ENCODE measurements at places on chromosomes 12 and 14.

DNA sequence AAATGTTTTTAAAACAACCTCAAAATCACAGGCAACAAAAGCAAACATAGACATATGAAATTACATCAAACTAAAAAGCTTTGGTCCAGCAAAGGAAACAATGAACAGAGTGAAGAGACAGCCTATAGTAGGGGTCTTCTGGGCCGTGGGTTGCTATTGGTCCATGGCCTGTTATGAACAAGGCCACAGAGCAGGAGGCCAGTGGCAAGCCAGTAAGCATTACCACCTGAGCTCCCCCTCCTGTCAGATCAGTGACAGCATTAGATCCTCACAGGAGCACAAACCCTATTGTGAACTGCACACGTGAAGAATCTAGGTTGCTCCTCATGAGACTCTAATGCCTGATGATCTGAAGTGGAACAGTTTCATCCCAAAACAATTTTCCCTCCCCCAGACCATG lies 174.0 kb downstream of the DIO2 start:
- DNase-seq, result no peak

GRCh38 chr12:6784761-6785160 lies 4.6 kb upstream of the CD4 start:
- no peak for DNase-seq

GRCh38 chr12:79375050-79375449 lies 315.7 kb downstream of the PAWR start:
- DNase-seq, result no peak

DNA sequence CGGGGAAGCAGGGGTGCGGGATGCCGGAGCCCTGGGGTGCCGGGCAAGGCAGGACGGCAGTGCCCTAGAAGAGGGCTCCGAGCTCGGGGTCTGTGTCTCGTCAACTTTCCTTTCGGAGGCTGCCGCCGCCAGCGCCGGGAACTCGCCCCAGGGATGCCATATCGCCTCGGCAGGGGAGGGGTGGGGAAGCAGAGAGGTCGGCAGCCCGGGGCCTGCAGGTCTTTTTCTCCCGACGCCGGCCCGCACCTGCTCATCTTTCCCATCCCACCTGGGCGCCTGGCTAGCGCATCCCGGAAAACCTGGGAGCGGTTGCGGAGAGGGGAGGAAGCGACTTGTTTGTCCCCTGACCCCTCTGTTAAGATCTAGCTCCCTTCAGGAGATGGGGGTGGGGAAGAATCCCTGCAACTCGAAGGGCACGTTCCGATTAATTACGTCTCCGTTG lies 547 bp downstream of the CNTN1 start:
- no peak for DNase-seq

DNA sequence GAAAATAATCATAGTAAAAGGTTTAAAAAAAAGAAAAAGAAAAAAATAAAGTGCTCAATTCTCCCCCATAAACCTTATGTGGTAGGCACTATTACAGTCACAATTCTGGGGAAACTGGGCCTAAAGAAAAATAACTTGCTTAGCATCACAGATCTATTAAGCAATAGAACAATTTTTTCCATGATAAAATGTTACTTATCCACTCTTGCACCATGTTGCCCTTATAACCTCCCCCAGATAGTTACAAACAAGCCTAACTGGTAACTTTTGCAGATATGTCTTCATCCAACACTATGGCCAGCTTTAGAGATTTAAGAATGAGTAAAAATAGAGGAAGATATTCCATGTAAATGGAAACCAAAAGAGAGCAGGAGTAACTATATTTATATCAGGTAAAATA lies 164.8 kb downstream of the DUSP6 start:
- no peak for DNase-seq

GRCh38 chr12:14846876-14847580 lies 3.7 kb upstream of the ART4 start:
- DNase-seq, result no peak

DNA sequence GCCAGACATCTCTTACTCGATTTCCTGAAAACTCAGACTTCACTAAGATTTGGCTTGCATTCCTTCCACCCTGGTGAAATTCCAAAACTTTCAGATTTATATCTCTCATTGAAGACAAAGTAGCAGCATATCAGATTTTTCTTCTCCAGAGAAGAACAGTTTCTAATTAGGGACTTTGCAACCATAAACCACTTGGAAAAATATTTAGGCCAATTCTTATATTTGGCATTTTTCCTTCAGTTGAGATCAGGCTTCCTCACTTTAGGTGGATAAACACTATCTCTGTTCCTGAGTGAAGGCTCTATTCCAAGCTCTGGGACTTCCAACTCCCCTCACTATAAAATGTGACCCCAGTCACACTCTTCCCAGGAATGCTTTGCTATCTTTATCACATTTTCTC lies 1434.3 kb upstream of the FLRT2 start:
- no peak for DNase-seq

- DNase-seq, result no peak
Observed at GRCh38 chr14:53741479-53742232, 215.0 kb downstream of the BMP4 start.

- no peak for DNase-seq
Observed at GRCh38 chr12:130987151-130987931, 33.6 kb downstream of the ADGRD1 start.

DNA sequence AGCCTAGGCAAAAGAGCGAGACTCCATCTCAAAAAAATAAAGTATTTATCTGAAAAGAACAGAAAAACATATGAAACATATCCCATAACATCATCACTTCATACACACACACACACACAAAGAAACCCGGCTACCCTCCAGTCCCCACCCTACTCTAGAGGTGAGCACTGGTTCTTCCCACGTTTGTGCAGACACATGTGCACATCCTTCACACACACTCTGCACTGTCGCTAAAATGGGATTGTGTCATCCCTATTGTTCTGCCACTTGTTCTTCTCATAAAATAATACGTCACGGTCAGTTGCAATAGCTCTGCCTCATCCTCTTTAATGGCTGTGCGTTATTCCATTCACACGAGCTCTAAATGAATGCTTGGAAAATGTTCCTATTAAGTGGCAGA lies 85.9 kb upstream of the ANO2 start:
- DNase-seq, result no peak

GRCh38 chr14:104595911-104596450 lies 8.6 kb downstream of the TMEM179 start:
- DNase-seq, result no peak

DNA sequence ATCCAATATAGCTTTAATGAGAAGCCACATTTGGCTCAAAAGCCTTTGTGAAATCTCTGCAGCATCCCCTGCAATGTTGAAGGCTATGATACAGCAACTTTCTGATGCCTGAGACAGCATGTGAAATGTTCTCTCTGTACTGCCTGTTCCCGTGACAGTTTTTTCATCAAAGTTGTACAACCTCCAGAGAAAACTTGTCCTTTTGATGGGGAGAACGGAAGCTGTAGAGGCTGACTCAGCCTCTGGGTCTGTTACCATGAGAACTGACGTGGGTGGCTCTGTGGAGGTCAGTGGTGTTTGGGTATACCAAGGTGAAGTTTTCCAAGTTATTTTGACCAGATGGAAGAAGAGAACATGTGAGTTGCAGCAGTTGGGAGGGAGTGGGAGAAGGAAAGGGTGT lies 17.0 kb downstream of the SLC4A8 start:
- no peak for DNase-seq

DNA sequence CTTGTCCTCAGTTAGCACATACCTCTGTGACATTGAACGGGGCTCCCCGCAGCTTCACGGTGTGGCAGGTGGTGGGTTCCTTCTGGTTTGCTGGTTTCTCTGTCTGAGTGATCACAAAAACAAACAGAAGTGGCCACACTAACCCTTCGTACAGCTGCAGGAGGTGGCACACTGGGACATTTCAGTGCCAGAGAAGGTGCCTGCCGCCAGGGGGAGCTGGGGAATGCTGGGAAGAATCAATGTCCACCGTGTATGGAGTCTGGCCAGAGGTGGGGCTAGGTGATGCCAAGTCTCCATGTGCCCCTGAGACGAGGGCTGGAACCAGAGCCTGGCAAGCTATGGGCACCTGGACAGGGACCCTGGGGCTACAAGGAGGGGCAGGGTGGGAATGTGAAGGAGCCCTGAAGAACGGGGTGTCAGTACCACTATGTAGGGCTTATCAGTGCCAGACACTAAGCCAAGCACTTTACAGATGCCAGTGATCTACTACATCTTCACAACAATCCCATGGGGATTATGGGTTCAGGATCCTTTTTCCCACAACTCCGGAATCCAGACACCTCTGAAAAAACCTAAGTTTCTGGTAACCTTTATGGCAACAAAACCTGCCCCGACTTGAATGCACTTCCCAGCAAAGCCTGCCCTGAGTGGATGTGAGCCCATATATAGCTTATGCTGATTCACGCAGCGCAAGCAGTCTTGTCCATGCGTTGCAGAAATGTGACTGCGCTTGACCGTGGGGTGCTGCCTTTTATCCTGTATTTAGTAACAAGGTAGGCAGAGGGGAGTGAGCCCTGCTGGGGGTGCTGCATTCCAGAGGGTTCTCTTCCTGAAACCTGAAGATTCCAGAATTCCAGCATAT lies 10.8 kb downstream of the RBM19 start:
- DNase-seq, result peak; percentile 77

All from ACHN (cell line).